ENCODE measurements at places on chromosomes 3 and 15. TPM values are rescaled to one million over a fixed set of nuclear protein-coding genes. Genes with fewer than 3 reads are reported as not detected.

- DNase-seq: no peak
These were observed 8.8 kb upstream of the CYP11A1 start for GRCh38 chr15:74376226-74376625.

DNA sequence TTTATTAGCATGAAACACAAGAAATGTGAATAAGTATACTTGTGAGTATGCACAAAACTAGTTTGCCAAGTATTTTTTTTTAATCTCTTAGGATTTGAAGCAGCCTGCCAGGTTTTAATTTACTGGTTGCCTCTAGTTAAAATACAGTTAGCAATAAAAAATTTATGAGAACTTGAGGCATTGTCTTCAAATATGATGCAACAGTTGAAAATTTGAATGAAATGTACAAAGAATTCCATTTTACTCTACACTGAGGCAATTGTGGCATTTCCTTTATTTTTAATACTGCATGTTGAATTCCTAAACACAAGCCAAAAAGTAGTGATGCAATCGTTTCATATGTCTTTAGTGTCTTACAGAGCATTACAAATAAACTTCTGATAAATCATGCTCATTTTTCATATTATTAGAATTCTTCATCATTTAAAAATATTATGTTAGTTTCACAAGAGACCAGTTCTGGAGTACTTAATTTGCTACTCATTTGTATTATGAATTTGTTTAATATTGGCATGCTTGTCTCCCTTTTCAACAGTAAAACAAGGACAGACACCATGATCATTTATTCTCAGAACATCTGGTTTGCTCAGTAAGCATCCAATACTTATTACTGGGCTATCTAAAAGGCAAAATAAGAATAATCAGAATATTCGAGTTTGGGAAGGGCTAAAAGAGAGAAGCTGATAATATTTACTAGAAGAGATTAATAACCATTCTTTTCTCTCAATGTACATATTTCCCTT, 124.8 kb upstream of the PTX3 start:
- peak; percentile 93 for DNase-seq

DNA sequence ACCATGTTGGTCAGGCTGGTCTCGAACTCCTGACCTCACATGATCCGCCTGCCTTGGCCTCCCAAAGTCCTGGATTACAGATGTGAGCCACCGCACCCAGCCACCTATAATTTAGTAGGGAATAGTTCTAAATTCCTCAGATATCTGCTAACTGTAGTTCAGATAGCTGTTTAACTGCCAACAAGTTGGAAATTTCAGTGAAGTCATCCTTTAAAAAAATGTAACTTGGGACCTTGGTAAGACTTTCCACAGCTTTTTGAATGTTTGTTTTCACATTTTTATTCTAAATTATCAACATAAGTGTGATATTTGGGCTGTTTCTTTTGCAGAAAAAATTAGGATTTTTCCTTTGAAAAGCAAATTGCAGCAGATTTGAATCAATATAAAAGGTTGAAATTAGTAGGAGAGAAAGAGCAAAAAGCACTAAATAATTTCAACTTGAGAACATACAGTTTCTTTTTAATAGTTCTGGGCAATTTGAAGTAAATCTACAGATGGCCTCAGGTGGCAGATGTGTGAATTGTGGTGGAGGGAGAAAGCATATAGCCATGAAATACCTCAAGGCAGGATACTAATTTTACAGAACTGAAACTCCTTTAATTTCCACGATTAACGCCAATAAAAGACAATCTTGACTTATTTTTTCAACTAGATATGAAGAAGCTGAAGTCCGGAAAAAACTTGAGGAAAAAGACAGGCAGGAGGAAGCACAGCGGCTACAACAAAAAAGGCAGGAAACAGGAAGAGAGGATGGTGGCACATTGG, 34.3 kb downstream of the USP8 start:
- no peak for DNase-seq

GRCh38 chr15:63891768-63892133, 58.0 kb upstream of the HERC1 start:
- DNase-seq: no peak

- DNase-seq: no peak
These were observed 4.7 kb downstream of the NCKIPSD start for GRCh38 chr3:48680811-48681540.

DNA sequence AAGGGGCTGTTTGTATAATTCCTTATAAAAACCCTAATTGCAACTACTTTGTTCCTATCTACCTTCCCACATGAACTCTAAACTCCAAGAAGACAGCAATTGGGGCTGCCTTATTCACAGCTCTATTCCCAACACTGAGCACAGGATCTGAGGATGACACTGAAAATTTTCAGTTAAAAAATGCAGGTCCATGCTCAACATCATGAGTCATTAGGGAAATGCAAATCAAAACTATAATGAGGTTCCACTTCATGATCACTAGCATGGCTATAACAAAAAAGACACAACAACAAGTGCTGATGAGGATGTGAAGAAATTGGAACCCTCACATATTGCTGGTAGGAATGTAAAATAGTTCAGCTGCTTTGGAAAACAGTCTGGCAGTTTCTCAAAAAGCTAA, 12.9 kb downstream of the SUMF1 start:
- DNase-seq: no peak

- no peak for DNase-seq
These were observed 50.3 kb downstream of the SYNPR start for GRCh38 chr3:63328365-63328764.

GRCh38 chr15:94094310-94094709, 137.1 kb upstream of the MCTP2 start:
- DNase-seq: no peak

DNA sequence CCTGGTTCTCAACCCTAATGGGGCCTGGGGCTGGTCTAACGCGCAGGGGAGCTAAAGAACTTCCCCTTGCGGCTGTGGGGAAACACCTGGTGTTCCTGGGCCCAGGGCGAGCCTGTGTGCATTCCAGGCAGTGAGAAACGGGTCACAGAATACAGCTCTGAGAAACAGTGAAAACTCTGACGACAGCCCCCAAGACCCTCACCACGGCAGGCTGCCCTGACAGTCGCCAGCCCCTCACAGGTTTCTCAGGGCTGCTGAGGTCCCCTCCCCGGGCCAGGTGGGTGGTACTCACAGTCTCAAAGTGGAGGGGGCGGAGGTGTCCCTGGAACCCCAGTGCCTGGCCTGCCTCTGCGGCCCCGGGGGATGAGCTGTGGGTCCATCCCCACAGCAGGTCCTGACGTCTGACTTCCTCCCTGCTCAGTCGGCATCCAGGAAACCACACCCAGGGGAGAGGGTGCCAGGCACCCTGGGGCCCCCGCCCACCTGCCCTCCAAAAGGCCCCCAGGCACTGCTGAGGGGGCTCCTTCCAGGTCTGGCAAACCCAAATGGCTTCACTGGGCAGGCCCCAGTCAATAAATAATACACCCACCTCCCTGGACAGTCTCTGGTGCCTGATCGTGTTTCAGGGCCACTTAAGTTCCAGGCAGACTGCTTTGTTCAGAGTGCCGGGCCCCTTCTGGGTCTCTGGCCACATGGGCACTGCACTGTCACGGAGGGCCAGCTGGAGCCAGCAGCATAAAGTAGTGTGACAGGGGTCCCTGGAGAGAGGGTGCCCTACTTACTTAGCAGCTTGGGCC, 57.7 kb downstream of the IQSEC1 start:
- DNase-seq: no peak

- DNase-seq: no peak
These were observed 205.3 kb downstream of the CTNNB1 start for GRCh38 chr3:41404582-41404981.

STAB1 gene
- not detected for total RNA-seq

ADAMTSL3 gene
- 10.9 TPM for total RNA-seq

LRRC28 gene
- 10.6 TPM for total RNA-seq
